ENCODE measurements at places on chromosomes 12 and 14.
A peak's percentile ranks its signal among the peaks of the same experiment; 100 is the strongest.

- DNase-seq, result no peak
Observed at GRCh38 chr12:57624441-57625220, 8.4 kb downstream of the B4GALNT1 start.

GRCh38 chr14:66993512-66993911 lies 195.7 kb upstream of the GARIN2 start:
- DNase-seq, result no peak

DNA sequence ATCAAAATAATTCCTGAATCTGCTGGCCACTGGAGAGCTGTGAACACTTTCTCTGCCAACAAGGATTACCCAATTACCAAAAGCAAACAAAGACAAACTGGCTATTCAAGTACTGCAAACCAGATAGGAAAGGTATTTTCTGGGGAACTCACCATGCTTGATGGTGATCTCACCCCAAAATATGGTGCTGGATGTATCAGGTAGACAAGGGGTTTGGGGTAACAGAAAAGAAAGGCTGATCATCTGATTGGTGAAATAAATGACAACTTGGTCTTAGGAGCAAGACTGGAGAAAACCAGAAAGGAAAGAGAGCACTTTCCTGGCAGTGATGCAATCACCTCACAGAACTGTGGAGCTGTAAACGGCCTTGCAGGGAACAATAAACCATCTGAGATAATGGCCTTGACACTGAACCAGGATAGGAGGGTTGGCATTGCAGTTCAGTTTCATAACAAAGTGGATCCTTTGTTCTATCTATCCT lies 31.0 kb upstream of the NPFF start:
- DNase-seq, result no peak

- DNase-seq, result no peak
Observed at GRCh38 chr12:96864335-96864734, 42.7 kb upstream of the NEDD1 start.

GRCh38 chr14:24607081-24607480 lies 2.4 kb downstream of the GZMH start:
- DNase-seq, result no peak

DNA sequence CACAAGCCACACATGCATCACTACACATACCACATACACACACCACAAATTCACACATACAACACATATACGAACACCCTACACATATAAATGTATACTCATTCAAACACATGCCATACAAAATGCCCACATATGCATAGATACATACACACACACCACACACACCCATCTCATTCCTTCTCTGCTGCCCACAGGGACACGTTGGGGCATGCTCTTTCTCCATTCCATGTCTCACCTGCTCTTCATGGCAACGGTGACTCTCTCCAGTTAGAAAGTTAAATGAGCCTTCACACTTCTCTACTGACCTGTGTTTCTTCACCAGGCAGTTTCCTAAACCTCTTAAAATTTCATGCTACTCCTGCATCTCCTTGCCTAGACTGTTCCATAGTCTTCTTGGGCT lies 1194.8 kb downstream of the BCL11B start:
- DNase-seq, result no peak

DNA sequence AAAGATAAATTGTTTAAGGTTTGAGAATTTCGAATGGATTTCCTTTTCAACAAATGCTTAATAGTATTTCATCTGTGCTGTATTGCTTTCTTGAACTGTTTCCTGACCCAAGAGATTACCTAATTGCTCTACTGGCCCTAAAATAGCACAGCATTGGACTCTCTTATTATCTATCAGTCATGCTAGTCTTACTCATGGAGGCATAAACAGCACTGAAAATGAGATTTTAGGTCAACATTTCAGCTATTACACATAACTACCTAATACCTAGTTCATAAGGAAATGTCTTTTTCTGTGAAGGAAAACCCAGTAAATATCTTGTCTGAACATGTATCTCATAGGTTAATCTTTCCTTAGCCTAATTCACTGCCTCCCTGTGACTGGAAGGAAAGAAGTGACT lies 4.3 kb upstream of the ABCD2 start:
- peak; percentile 15 for DNase-seq

GRCh38 chr12:53502331-53502730 lies 1.2 kb downstream of the TARBP2 start:
- DNase-seq, result no peak

DNA sequence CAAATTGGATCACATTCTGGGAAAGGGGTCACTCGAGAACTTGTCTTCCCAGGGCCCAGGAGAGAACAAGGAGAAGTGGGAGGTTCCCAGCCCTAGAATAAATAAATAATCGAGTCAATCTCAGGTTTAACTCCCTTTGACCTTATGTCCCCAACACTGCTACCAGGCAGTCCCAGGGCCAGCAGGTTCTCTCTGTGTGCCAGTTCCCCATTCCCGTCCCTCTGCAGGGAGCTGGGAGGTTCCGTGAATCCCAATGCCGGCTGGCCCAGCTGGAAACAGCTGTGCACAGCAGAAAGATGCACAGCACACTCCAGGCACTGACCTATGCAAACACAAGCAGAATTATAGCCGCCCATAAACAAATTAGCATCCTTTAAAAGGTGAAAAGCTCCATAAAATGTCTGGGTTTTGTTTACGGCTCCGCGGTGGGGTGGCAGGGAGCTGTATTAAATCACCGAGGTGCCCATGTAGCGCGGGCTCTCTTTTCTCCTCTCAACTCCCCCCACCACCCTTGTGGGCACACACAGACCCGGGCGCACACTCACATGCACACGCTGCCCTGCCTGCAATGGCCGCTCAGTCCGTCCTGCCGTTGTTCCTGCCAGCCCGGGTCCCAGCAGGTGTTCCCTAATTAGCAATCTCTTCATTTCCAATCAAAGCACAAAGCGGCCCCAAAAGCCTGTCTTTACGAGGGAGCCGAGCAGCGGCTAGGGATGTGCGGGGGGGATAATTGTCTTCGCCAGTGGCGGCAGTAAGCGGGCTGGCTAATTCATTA lies 46.6 kb upstream of the ESRRB start:
- no peak for DNase-seq

- no peak for DNase-seq
Observed at GRCh38 chr12:49949866-49950265, 671 bp upstream of the AQP2 start.

GRCh38 chr12:26172946-26173552 lies 22.3 kb upstream of the SSPN start:
- no peak for DNase-seq

GRCh38 chr12:103028881-103029639 lies 71.6 kb downstream of the ASCL1 start:
- DNase-seq, result no peak
